ENCODE measurements at places on chromosomes 4 and X.

DNA sequence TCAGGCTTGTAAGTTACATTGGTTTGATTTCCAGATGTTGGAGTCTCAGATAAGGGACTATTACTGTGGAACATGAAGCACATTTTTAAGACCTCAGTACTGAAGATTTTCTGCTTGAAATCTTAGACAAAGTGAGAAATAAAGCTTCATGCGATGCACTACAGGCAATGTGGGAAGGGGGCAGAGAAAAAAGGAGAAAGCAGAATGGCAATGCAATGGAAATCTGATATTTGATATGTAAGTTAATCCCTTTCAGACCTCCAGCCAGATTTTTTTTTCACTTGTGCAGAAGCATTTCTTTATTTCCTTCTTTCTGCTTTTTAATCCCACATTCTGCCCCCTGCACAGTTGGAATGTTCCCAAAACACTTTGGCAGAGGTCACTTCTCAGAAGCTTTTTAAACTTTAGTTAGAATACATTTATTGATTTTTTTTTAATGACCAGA lies 174.3 kb downstream of the ADGRL3 start:
- DNase-seq, result no peak

DNA sequence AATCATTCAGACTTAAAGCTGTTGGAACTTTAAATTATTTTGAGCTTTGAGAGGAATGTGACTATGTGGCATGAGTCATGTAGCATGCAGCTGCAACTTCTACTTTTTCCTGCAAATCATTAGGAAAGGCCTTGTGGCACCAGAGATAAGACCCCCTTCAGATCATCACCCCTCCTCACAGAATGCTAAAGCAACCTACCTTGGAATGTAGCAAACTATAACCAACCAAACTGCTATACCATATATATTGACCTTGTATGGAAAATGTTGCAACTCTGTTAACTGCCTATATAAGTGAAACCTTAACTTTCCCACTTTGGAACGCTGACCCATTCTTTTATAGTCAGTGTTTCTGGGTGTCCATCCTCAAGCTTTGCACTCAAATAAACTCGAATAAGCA lies 32.0 kb downstream of the ATXN3L start:
- no peak for DNase-seq

DNA sequence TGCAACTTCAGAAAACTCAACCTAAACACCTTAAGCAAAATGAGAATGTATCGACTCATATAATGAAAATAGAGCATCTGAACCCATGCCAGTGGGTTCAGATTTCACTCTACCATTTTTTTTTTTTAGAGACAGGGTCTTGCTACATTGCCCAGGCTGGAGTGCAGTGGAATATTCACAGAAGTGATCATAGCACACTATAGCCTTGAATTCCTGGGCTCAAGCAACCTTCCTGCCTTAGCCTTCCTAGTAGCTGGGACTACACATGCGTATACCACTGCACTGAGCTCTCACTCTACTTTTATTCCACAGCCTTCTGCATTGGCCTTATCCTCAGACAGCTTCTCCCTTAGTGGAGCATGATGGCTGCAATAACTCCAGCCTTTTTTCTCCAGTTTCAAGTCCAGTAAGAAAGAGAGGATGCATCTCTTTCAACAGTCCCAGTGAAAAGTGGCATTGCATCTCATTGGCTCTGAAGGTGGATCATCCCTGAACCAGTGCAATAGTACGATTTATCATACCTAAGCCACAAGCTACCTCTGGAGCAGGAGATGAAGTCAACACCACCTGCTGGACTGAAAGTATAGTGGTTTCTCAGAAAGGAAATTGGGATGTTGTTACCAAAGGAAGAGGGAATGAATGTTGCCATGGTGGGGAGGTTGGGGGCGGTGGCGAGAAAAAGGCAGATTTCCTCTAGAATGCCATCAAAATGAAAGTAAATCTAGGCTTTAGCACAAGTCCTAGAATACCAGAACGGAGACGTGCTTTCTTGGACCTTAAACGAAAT lies 2.0 kb upstream of the SOD3 start:
- no peak for DNase-seq

DNA sequence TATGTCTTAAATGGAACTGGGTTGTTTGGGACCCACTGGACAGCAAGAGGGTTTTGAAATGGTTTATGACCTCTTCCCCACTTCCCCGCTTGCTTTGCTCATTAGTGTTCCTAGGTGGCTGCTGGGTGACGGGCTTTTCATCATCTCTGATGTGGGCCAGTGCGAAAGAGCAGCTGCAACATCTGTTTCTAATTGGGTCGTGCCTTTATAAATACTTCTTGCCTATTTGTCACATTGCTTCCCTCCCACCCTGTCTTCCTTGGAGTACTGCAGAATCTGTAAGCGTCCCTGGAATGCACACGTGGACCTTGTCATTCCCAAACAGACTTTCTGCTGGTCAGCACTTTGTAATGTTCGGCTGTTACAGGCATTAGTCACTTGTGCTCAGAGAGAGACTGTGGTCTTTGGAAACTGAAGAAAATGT lies 35.2 kb downstream of the SEPTIN11 start:
- no peak for DNase-seq

DNA sequence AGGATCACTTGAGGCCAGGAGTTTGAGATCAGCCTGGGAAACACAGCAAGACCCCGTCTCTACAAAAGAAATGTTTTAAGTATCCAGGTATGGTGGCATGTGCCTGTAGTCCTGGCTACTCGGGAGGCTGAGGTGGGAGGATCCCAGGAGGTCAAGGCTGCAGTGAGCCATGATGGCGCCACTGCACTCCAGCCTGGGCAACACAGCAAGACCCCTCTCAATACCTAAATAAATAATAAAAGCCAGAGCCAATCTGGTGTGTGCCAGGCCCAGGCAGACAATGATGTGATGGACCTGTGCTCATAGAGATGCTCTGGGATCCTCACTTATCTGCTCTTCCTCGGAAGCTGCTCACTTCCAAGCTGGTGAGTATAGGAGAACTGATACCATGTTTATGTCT lies 18.2 kb upstream of the SASH3 start:
- DNase-seq, result no peak

DNA sequence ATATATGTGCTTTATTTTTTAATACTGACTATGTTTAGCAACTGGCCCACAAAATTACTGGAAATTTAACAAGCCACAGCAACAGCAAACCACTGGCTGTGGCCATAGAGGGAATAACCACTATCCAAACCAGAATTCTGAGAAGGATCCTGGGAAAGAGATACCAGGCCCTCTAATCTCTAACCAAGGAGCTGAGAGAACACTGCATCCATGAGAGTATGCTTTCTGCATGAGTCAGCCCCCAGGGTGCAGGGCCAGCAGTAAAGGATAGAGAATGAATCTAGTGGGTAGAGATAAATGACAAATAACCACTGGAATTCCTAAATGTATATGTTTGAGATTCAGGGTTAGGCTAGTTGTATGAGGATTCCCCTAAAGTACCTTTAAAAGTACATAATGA lies 221.8 kb downstream of the KIT start:
- no peak for DNase-seq

DNA sequence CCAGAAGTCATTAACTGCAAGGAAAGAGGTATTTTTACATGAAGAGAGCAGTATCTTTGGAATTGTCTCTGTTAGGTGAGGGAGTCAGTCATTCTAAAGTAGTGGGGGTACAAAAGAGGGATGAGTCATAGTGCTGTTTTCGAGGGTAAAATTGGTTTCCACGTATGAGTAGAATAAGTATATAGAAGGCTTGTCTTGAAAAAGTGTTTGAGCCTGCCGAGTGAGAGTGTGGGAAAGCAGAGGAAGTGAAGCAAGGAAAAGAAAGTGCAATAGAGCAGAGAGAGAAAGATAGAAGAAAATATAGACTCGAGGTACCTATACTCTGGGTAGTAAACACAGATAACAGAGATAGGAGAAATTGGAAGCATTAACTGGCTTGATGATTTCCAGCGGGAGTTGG lies 696.4 kb downstream of the DMD start:
- no peak for DNase-seq

- DNase-seq, result no peak
Measured at GRCh38 chr4:153039542-153040185, 103.5 kb downstream of the FHDC1 start.

DNA sequence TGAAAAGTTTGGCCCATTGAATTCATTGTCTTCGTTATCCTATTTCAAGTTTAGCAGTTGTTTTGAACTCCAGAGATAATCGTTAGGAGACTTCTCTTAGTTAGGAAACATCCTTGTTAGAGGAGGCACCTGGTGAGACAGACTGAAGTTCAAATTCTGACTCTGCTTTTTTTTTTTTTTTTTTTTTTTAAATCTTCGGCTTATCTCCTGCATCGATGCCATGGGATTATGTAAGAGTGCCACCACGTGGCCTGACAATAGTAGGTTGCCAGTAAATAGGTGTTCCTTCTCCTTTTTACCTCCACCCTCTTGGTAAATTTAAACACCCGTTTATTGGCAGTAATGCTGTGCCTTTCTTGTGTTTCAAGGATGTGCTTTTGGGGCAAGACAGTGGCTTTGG lies 149.3 kb downstream of the SOWAHB start:
- no peak for DNase-seq

DNA sequence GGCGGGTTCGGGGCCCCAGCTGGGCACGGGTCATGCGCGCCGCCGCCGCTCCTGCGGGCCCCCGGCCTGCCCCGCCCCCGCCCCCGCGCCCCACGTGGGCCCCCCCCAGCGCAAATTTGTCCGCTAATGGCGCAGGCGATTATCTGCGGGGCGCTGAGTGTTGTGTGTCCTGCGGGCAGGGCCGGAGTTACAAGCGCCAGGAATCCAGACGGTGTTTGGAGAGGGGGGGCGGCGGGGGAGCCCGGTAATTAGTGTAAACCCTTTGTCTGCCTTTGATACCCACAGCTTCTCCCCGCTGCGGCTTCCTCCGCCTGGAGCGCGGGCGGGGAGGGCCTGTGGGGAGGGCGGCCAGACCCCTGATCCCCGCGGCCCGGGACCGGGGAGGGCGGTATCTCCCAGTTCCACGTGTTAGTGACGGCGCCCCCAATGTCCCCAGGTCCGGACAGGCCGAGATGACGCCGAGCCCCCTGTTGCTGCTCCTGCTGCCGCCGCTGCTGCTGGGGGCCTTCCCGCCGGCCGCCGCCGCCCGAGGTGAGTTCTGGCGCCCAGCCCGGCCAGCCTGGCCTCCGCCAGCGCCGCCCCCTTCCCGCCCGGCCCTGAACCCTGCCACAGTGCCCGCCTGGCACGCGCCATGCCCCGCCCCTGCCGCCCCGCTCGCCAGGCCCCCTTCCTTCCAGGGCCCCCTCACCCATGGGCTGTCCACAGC lies 761 bp downstream of the FGFRL1 start:
- DNase-seq, result peak; percentile 8

- no peak for DNase-seq
Measured at GRCh38 chr4:26931451-26931850, 70.8 kb downstream of the STIM2 start.

DNA sequence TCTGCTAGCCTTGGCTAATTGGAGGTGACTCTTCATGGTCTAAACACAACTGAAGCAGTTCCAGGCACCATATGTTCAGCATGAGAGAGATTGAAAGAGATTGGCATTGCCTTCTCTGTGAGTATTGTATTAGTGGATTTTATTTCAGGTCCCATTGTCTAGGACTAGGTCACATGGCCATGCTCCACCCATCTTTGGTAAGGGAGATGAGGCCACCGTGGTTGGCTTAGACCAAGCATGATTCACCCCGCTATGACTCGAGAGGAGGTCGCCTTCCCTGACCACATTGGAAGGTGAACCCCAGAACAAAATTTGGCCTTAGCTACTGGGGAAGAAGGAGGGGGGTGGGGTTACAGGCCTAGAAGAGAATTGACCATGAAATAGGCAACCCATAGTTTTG lies 109.9 kb upstream of the BCOR start:
- DNase-seq, result peak; percentile 4

DNA sequence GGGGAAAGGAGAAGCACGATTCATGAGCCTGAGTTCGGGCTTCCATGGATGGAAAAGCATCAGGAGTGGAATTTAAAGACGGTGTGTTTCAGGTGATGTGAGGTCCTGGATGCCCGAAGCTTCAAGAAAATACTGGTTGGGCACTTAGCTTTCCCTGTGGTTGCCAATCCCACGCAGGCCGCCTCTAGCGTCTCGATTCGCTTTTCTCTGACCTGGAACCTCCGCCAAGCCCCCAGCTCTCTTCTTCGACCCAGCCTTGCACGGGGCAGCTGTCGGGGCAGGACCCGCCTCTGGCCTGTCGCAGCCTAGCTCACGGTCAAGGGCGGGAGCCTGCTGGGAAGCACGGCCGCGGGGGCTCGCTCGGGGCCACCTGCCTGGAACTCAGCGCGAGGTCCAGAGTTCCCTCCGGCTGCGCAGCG lies 308 bp upstream of the TLR2 start:
- no peak for DNase-seq

GRCh38 chr4:16573739-16574138 lies 324.7 kb downstream of the LDB2 start:
- no peak for DNase-seq

- DNase-seq, result no peak
Measured at GRCh38 chrX:46722742-46723568, 36.0 kb downstream of the SLC9A7 start.

DNA sequence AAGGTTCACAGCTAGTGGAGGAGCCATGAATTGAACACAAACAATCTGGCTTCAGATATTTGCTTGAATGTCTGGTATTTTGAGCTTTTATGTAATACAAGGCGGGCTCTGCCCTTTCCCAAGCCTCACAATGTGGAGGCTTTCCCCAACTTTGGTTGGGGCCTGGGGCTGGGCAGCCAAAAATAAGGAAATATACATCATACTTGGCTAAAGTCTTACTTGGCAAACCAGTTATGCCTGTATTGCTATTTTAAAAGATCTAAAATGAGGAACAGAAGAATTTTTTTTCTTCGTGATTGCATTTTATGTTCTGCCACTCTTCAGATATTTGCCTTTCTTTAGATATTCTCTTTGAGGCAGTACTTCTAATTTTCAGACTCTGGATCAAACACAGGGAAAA lies 26.1 kb downstream of the ARFIP1 start:
- no peak for DNase-seq
